ENCODE measurements at places on chromosomes 5 and 9.

- DNase-seq, result no peak
Observed at GRCh38 chr9:8514760-8515159, 715.2 kb upstream of the DMAC1 start.

DNA sequence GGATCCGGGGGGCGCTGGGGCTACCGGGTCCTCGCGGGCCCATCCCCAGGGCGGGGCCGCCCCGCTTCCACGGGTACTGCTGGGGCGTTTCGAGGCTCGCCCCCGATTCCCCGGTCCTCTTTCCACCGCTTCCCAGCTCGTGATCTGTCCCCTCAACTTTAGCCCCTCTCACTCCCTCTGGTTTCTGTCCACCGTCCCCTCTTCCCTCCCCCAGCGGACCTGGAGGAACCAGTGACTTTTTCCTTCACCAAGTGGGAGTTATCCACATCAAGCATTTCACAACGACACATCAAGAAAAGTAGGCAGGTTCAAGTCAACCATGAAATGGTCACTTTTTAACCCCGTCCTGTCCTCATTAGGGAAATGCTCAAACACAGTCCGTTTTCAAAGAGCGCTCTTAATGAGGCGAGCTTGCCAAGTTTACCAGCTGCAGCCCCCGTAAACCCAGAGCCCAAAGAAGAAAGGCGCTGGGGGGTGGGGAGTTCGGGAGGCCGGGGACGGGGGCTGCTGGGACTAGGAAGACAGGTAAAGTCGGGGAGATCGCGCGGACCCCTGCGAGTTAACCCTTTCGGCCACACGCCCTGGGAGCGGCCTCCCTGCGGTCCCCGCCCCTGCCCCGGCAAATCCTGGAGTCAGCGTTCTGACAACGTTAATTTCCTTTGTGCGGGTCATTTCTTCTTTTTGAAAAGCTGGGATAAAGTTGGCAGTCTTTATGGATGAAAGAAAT lies 2.1 kb upstream of the NFIB start:
- DNase-seq, result no peak

- no peak for DNase-seq
Observed at GRCh38 chr5:154095904-154096303, 57.1 kb downstream of the MFAP3 start.

DNA sequence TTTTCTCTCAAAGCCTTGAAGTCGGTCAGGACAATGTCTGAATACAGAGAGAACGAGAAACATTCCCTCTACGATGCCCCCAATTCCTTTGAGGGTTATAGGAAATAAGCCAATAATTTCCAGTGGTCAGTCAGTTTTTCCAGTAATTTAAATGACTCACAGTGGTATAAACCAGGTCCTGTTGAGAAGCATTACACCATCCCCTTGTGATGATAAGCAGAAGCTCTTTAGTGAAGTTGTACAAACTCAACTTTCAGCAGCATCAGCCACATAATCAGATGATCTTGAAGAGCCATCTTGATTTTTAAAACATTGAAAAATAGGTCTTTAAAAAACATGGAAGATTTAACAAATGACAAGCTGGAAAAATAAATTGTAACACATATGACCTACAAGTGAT lies 173.9 kb upstream of the ZNF462 start:
- no peak for DNase-seq

DNA sequence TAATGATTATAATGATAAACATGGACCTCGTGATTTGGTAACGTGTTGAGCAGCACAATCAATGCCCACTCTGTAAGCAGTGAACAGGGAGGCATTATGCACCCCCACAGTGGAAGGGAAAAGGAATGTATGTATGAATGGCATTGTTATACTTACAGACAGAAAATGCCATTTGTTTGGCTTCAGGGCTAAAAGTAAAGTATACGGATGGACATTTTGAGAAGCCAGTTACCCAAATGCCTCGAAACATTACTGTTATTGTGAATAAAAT lies 260.2 kb upstream of the PPP1R2B start:
- no peak for DNase-seq

- DNase-seq, result no peak
Observed at GRCh38 chr9:82600536-82601292, 462.2 kb downstream of the RASEF start.

DNA sequence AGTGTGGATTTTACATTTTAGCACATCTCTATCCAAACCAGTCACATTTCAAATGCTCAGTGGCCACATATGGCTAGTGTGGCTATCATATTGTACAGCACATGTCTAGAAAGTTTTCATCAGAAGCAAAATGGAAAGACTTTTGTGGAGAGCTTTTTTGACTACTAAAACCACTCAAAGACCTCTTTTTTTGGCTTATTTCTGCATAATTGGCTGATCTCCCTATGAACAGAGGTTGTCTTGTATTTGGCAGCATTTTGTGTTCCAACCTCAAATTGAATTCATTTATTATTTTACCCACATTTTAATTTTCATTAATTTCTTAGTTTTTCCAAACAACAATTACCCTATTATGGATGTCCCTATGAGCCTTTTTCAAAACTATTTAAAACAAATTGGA lies 395.7 kb downstream of the TLE1 start:
- no peak for DNase-seq

- no peak for DNase-seq
Observed at GRCh38 chr5:38376404-38376803, 118.0 kb downstream of the EGFLAM start.

DNA sequence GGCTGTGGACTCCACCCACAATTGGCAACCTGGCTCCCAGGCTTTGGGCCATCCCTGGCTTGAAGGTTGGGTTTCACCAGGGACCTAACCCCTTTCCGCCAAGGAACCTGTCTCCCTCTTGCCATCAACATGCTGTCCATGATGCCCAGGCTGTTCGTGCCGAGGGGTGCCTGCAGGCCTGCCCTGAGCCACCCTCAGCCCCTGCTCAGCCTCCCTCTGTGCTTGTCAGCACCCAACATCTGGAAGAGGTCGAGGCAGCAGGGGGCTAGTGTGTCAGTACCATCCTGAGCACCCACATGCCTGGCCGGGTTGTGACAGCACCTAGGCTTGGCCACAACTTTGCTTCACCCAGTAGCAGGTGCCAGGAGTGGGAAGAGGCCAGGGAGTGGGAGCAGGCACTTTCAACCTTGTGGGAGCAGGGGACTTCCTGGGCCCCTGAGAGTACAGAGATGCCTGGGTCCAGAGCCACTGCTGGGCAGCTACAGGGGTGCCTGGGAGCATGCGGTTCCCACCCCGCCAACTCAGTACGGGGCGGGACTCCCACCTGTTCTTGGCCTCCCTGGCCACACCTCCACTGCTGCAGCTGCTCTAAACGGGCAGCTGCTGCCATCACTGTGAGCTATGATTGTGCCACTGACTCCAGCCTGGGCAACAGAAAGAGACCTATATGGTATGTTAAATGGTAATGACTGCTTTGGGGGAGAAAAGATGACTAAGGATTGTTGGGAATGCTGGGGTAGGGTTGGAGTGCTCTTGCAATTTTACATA lies 6.3 kb downstream of the PDCD1LG2 start:
- no peak for DNase-seq

- DNase-seq, result no peak
Observed at GRCh38 chr9:97518166-97518908, 16.9 kb downstream of the TMOD1 start.

GRCh38 chr5:7208938-7209337 lies 187.0 kb upstream of the ADCY2 start:
- no peak for DNase-seq

- no peak for DNase-seq
Observed at GRCh38 chr5:159362220-159362619, 31.9 kb upstream of the IL12B start.

GRCh38 chr9:126690431-126691051 lies 76.8 kb downstream of the LMX1B start:
- DNase-seq, result no peak

DNA sequence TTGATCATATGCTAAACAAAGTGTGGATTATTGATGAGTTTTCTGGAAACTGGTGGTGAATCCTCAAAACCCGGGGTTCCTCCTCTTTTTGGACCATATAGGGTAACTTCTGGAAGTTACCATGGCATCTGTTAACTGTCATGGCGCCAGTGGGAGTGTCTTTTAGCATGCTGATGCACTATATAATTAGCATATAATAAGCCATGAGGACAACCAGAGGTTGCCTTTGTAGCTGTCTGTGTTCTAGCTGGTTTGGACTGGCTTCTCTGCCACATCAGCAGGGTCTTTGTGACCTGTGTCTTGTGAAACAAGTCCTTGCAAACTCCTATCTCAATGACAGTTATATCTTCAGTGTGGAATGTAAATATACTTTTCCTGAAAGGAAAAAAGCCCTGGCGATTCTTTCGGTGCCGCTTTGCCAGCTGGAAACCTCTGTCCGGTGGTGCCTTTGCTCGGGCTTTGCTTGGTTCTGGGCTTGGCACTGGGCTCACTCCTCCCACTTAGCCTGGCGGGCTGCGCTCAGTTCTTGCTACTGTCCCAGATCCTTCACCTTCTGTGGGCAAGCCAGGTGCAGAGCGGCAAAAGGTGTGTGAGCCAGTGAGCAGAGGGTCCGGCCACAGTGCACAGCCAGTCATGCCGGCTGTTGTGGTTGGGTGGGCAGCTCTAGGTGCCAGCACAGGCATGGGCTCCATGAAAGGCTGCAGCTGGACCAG lies 20.4 kb downstream of the NXNL2 start:
- no peak for DNase-seq

DNA sequence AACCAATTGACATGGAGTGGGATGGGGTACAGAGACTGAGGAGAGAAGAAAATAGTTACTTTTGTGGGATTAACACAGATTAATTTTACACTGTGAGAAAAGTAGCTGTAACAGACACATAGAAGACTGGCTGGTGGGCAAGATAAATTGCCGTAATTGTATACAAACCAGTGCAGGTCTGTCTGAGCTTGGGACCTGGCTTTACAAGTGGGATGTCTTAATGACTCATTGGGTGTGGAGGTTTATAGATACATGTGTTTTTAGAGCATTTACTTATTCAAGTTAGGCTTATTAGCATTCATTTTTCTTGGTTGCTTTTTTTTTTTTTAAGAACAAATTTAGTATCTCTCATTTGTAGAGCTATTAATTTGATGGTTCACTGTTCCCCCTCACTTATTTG lies 37.5 kb downstream of the SLC44A1 start:
- no peak for DNase-seq

- DNase-seq, result no peak
Observed at GRCh38 chr5:138952962-138953361, 77.8 kb upstream of the LRRTM2 start.

DNA sequence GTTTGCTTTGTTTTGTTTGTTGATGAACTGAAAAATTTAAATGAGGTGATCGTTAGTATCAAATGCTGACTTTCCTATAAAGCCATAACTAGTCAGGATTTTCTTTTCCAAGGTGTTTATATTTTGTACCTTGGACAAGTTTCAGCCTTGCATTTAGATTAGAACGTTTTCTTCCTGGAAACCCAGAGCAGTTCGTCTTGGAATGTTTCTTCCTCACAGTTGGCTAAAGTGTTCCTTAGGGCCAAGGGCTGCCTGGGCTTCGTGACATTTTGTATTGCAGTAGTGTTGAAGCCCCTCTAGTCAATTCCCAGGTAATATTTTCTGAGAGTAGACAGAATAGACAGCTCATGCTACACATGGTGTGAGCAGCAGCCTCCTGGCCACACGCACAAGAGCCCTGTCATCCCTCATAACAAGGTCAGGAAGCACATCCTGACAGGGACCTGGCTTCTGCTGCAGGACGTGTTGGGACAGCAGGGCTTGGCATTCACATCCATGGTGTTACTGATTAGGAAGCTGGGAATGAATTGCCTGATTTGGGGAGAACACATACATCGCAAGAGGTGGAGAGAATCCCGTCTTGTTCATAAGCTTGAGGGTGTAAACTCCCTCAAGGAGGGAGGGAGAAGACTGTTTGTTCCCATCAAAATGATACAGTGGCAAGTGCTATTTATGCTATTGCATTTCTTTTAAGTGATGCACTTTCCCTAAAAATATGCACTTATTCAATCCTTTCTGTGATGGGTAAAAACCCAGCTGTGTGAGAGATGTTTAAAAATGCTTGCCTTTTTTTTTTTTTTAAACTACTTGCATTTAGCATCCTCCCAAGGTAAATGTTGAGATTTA lies 31.7 kb downstream of the FUBP3 start:
- DNase-seq, result no peak

- DNase-seq, result no peak
Observed at GRCh38 chr9:133153227-133154096, 10.3 kb downstream of the GBGT1 start.

DNA sequence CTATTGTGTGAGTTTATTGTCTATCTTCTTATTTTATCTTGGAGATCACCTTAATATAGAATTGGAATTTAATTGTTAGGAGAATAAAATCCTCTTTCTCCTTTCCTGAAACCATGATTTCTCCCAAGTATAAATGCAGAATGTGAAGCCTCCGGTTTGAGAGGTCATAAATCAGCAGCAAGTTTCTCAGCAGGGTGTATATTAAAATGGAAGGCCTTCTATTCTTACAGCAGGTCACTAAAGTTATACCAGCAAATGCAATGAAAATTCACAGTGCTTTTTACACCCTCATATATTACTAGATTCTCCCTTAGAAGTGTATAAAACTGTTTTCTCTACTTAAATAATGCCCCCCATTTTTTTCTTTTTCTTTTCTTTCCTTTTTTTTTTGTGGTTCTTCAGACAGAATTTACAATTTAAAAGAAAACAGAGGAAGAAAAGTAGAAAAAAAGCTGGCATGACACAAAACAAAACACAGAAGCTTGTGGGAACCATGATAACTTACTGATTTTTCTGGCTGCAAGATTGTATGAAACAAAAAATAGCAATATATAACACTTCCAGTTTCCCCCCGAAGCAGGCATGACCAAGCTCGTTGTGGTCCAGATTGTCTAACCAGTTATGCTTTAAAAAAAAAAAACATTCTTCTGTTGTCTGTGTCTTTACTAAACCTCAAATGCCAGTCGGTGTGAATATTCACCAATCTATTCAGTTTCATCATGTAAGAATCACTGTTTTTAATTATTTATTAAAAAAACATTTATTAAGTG lies 211.2 kb downstream of the RAB3C start:
- no peak for DNase-seq

- no peak for DNase-seq
Observed at GRCh38 chr5:110702704-110703103, 23.8 kb downstream of the TMEM232 start.

GRCh38 chr5:176175101-176175852 lies 62.9 kb upstream of the SIMC1 start:
- DNase-seq, result no peak
